ENCODE measurements at places on chromosomes 16 and 17.

- no peak for DNase-seq
These were observed 939.9 kb upstream of the SOX9 start for GRCh38 chr17:71180801-71181385.

DNA sequence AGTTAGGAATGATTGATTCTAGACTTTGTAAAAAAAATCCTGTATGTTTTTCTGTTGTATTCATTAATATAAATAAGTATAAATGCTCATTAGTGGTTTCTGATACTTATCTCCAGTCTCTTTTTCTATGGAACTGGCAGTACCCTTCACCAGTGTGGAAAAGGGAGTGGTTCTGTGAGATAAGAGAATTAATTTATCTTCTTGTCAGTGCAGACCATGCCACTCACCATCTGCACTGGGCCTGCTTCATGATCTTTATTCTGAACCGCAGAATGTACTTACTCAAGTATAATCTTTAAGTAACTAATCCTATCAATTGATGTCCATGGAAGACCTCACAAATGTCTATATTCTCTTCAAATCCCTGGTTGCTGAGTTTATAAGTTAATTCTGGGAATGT lies 836.1 kb upstream of the CDH8 start:
- DNase-seq, result no peak

GRCh38 chr16:87507351-87508069 lies 14.7 kb upstream of the ZCCHC14 start:
- DNase-seq, result no peak

- DNase-seq, result no peak
These were observed 306.7 kb upstream of the XYLT1 start for GRCh38 chr16:17777408-17777863.

GRCh38 chr17:45050481-45051059 lies 862 bp downstream of the DCAKD start:
- no peak for DNase-seq

DNA sequence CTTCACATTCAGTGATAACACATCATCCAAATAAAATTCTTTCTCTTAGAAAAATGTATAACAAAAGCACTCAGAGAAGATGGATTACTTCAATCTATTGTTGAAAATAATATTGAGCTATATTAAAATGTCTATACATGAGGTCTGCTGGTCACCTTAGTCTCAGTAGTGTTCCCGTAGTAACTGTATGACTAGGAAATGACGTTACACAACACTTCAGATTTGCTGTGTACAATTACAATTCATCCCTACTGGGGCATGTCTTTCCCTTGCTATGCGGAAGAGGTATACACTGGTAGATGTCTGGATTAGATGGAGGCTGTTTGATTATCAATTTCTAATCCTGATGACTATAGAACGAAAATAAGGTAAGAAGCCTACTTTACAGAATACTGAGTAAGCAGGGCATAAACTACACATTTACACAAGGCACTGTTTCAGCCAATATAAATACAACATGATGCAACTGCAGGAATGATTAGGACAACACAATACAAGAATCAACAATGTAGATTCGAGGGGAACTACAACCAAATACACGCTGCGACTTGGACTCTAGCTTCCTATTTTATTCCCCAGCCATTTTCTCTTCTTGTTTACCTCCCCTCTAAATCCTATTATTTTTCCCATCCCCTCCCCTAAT lies 982.5 kb upstream of the CDH8 start:
- DNase-seq, result no peak

DNA sequence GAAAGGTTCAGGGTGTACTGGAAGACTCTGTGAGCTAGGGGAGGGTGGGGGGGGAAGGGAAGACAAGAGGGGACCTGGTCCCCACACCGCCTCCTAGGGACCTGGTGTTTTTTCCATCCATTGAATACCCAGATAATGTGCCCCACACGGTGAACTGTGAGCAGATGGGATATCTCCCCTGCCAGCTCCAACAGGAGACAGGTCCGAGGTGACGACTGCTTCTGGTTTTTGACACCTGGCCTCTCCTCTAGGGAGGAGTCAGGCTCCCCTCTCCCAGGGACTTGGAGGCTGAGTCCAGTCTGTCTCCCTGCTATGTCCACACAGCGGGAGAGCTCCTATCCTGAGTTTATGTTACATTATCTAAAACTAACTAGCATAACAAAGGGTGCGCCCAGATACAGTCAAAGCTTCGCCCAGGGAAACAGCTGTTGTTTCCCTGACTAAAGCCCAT lies 1.8 kb downstream of the MARVELD3 start:
- no peak for DNase-seq

- DNase-seq, result no peak
These were observed 27.0 kb downstream of the ASIC2 start for GRCh38 chr17:33266116-33266515.

GRCh38 chr17:81710514-81711308 lies 1.4 kb upstream of the SLC25A10 start:
- no peak for DNase-seq

DNA sequence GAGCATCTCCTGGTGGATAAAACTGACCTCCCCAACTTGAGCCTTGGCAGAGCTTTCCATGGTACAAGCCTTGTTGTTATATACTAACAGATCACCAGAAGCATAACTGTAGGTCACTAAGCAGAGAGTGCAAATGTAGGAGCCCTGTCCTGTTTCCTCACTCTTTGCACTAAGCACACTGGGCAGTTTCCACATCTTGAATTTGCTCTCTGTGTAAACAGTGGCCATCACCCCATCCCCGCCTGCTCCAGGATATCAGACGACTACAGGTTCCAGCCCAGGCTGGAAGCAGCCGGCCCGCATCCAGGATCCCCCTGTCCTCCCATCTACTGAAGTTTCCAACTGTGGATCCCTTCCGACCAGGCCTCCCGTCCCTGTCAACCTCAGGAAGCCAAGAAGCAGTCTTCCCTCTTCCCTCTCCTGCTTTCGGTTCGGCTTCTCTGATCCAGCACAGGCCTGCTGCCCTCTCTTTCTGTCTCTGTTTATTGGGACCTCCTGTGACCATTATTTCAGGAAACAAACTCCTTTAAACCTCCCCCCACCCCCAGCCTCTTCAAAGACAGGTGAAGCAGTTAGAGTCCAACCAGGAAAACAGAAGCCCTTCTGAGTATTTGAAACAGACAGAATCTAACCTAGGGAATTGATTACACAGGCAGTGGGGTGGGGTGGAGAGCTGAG lies 22.6 kb upstream of the CACNG4 start:
- DNase-seq, result no peak

DNA sequence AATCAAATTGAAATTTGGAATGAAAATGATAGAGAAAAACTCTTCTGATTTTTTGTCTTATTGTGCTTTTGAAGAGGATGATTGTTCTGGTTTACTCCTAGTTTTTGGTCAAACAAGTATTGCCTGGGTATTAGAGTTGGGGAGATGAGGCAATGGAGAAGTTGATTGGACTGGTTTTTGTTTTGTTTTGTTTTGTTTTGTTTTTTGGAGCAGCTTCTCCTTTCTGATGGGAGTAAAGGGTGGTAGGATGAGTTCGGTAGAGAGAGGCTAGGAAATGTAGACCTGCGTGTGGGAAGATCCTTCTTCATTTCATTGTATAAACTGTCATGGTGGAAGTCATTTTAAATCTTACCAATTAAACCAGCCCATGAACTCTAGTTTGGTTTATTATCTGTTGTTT lies 17.7 kb downstream of the ATP6V0A1 start:
- DNase-seq, result no peak

GRCh38 chr16:69709456-69710084 lies 16.8 kb downstream of the NQO1 start:
- DNase-seq, result no peak

- no peak for DNase-seq
These were observed 56.4 kb downstream of the MGAT5B start for GRCh38 chr17:76924345-76925342.
